ENCODE measurements at places on chromosomes 16 and 17. TPM values are rescaled to one million over a fixed set of nuclear protein-coding genes. Genes with fewer than 3 reads are reported as not detected.

The CAPNS2 gene
- total RNA-seq = 6.1 TPM

The CDC42EP4 gene
- total RNA-seq = 157 TPM

The DHRS7C gene
- total RNA-seq = 1.7 TPM

The KRT31 gene
- not detected for total RNA-seq

The CES3 gene
- 0.77 TPM for total RNA-seq

The CD300H gene
- not detected for total RNA-seq

The KRT40 gene
- 1.4 TPM for total RNA-seq
